ENCODE measurements at places on chromosomes 5 and 9.

- peak; percentile 42 for DNase-seq
These were observed 55.9 kb downstream of the SECISBP2 start for GRCh38 chr9:89374176-89374575.

GRCh38 chr5:89246252-89246651 lies 363.3 kb upstream of the MEF2C start:
- no peak for DNase-seq

DNA sequence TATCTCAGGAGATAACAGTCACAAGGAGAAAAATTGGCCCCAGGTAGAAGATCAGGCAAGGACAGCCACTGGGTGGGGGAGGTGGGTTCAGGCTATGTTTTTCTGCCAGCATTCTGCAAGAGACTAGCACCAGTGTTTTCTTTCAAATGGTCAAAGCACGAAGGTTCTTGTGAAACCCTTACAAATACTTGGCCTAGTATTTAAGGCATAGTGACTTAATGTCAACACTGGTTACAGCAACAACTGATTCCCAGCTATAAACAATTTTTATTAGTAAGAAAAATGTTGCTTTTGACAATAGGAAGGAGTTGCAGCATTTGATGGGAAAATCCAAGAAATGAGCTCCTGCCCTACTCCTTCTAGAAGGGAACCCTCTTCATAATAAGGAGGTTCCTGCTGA lies 349.6 kb downstream of the SLIT3 start:
- peak; percentile 18 for DNase-seq

DNA sequence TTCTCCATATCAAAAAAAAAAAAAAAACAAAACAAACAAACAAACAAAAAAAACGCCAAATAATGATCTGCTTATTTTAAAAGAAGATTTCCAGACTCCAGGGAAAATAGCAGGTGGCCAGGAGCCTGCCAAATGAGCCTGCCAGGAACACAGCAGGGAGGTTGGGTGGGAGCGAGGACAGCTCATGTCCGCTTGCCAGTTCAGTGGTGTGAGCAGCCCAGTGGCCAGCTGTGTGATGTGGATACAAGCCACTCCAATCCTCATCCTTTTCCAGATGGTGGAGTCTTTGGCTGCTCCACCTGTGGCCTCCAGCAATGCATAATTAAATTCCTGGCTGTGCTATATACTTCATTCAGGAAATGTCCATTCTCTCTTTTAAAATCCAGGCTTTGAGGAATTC lies 1025.1 kb upstream of the C9orf72 start:
- no peak for DNase-seq

DNA sequence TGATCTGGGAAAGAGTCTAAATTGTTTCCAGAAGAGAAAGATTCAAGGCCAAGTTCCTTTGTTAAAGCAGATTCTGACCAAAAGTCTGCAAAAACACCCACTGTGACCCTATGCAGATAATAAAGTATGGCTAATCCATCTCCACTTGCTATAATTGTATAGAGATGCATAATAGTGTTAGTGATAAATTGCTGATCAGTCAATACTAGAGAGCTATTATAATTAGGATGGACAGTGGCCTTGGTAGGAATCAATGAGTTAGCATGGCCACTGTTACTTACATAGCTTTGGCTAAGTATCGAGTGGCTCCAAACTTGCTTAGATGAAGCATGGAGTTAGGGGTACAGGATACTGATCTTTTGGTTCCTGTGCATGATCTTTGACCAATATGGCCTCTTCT lies 683.4 kb upstream of the MEF2C start:
- no peak for DNase-seq

DNA sequence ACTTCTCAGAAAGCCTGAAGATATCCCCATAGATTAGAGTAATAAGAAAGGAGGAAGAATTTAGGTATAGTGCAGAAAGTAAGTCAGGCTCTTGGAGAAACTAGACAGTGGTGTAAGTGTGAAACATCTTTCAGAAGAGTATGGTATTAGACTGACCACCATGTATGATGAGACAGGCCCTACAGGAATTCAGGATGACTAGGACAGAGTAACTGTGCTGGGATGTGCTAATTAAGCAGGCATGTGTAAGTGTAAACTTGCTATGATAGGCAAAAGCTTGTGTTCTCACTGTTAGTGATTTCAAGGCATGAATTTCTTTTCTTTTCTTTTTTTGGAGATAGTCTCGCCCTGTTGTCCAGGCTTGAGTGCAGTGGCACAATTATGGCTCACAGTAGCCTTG lies 70.8 kb downstream of the RAB24 start:
- peak; percentile 26 for DNase-seq

DNA sequence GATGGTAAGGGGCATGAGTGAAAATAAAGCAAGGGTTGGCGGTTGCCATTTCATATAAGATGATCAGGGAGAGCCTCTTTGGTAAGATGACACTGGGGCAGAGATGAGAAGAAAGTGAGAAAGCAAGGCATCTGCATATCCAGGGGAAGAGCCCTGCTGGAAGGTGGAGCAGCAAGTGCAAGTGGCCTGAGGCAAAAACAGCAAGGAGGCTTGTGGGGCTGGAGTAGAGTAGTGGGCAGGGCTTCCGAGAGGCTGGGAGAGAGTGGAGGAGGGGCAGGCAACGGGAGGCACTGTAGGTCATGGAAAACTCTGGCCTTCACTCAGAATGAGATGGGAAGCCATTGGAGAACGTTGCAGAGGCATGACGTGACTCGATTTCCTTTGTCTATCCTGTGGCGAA lies 199.2 kb downstream of the ARHGEF28 start:
- no peak for DNase-seq

DNA sequence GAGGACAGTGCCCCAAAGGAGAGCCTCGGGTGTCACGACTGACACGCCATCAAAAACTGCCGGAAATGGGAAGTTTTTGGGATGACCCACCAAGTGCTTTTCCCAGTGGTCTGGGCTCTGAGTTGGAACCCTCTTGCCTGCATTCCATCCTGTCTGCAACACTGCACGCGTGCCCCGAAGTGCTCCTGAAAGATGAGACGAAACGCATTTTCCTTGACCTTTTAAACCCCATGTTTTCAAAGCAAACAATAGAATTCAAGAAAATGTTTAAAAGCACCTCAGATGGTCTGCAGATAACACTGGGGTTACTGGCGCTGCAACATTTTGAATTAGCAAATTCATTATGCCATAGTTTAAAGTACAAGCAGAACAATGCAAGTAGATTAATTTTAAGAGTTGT lies 92.9 kb downstream of the ANKRD18A start:
- DNase-seq, result no peak

DNA sequence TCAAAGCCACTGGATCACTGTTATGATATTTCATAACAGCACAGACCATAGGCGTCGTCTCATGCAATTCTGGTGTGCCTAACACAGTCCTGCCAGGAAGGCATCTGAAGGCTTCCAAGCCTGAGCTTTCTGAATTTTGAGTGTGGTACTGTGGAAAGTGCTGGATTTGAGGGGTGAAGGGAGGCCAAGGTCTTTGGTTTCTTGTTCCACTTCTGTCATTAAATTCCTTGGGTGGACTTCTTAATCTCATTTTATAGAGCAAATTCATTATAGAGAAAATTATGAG lies 441.3 kb upstream of the PIK3R1 start:
- DNase-seq, result no peak

GRCh38 chr9:91036826-91037510 lies 235.3 kb downstream of the SYK start:
- peak; percentile 78 for DNase-seq

GRCh38 chr9:109331353-109331752 lies 10.5 kb upstream of the EPB41L4B start:
- DNase-seq, result peak; percentile 73

DNA sequence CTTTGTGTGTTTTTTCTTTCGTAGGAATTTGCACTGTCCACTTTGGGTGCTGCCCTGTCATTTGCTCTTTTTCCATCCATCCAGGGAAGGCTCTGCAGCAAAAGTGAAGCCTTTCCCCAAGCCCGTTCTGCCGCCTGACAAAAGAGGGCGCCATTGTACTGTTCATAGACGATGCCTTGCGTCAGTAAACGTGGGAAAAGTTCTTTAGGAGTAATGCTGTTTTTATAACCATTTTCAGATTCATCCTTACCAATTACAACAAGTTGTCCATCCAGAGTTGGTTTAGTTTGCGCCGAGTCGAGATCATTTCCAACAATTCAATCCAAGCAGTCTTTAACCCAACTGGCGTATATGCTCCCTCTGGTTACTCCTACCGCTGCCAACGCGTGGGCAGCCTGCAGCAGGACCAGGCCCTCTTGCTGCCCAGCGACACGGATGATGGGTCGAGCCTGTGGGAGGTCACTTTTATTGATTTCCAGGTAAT lies 34.3 kb upstream of the RPS23 start:
- peak; percentile 63 for DNase-seq

DNA sequence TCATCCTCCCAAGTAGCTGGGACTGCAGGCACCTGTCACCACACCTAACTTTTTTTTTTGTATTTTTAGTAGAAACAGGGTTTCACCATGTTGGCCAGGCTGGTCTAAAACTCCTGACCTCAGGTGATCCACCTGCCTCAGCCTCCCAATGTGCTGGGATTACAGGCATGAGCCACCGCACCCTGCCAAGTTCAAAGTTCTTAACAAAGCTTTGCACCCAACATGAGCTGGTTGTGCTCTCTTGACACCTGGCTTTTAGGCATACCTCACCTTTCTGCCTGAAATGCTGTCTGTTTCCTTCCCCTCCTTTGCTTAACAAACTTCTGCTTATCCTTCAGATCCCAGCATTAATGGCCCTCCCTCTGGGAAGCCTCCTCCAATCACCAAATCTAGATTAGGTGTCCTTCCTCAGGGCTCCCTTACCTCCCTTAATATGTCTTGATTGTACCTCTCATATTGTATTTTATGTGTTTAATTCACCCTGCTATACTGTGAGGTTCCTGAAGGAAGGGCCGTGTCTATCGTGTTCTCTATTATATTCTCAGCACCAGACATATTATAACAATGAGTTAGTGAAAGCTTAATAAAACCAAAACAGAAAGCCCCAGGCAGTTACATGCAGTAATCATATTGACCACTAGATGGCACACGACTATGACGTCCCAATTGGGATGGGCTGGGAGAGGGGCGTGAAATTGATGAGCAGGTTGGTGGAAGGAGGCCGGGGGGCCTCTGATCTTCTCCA lies 62.9 kb upstream of the PPARGC1B start:
- peak; percentile 8 for DNase-seq

DNA sequence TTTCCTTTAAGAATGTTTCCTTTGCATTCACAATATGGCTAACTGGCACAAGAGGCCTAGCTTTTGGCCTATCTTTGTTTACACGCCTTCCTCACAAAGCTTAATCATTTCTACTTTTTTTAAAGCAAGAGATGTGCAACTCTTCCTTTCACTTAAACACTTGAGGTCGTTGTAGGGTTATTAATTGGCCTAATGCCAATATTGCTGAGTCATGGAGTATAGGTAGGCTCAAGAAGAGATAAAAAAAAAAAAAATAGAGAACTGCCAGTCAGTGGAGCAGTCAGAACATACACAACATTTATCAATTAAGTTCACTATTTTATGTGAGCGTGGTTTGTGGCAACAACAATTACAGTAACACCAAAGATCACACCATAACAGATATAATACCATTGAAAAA lies 5.9 kb downstream of the FKBP15 start:
- DNase-seq, result peak; percentile 49

GRCh38 chr5:127072861-127073846 lies at the start of gene C5orf63:
Gene C5orf63, minus strand, starts transcription at chr5:127073502. Its CDS starts 14,507 bp downstream, at chr5:127058995.
- peak; percentile 19 for DNase-seq

GRCh38 chr9:118170032-118170955 lies 466.1 kb downstream of the TLR4 start:
- DNase-seq, result peak; percentile 68

GRCh38 chr5:115884704-115885103 lies 43.0 kb downstream of the AP3S1 start:
- no peak for DNase-seq

- peak; percentile 87 for DNase-seq
These were observed 13.9 kb upstream of the RARS1 start for GRCh38 chr5:168472329-168472728.

GRCh38 chr5:168746893-168747640 lies 167.9 kb upstream of the PANK3 start:
- no peak for DNase-seq

GRCh38 chr5:29942089-29942488 lies 1251.4 kb upstream of the CDH6 start:
- DNase-seq, result no peak

GRCh38 chr9:130665431-130666392 lies 1.3 kb downstream of the PRDM12 start:
- DNase-seq, result no peak

DNA sequence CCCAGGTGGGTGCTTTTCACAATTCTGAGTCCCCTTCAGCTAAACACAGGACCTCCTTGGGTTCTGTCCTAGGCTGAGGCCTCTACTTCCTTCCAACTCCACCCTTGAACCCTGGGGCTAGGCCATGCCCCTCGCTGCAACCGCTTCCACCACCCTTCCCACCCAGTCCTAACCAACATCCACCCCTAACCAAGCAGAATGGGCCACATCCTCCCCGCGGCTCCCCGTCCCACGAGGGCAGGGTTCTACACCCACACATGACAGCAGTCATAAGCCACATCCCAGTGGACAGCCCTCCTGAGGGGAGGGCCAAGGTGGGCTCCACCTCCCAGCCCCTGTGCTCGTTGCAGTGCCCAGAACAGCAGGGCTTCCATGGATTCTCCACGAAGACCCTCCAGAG lies 65.8 kb downstream of the SHB start:
- DNase-seq, result no peak

GRCh38 chr5:141879941-141880738 lies 1.9 kb upstream of the PCDH1 start:
- DNase-seq, result no peak

GRCh38 chr9:110880189-110880588 lies 158.1 kb downstream of the LPAR1 start:
- no peak for DNase-seq

GRCh38 chr5:120396186-120396585 lies 67.9 kb upstream of the PRR16 start:
- peak; percentile 41 for DNase-seq

All from renal cortical epithelial cell (primary cell).